Mucosa of gallbladder (tissue), 1 donor: ENCODE measurements at places on chromosomes 2 and 18.

DNA sequence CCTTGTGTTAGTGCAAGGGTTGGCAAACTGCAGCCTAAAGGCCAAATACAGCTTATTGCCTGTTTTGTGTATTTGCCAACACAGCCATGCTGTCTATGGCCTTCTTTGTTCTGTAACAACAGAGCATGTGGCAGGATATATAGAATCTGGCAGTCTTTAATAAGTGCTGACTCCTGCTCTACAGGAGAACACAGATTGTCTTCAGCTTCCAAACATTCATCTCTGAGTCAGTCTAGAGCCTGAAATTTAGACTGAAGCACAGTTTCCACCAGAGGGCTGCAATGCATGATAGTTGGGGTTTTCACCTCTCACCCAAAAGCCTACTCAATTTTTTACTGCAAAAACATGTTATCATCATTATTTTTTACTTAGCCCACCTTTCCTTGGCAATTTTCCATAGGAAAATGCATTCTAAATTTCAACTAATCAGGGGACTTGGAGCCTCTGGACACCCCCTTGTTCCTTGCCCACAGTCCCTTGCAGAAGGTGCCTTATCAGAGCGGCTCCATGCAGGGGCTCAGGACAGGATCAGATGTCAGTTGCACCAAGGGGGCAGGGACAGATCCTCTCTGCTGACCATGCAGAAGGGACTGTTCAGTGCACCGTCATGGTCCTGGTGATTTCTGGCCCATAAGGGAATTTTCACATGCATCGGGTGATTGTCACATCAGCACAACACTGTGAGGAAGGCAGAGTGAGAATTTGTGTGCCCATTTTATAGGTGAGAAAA is 12.4 kb downstream of the IL37 start:
- DNase-seq: no peak

GRCh38 chr2:160264308-160264707 is 64.2 kb upstream of the ITGB6 start:
- DNase-seq: no peak

DNA sequence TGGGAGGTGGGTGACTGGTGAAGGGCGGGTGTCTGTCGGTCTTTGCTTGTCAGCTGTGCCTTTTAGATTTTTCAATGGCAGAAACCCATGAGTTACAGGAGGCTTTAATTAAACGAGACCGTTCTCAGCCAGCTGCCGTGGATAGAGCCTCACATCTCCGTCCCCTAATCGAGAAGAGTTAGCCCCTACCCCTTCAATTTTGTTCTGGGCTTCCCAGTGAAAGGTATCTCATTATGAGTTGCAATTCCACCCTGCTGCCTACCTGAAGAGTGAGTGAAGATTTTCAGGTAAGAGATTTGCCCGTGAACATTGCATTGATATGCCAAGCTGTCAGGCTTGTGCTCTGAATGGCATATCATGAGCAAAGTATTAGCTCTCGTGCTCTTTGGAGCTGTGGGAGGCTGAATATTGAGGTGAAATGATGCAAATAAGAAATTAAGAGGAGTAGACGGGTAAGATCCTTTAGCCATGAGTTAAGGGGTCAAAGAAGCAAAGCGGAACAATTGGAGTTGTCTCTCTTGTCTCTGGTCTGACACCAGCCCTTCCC is 118.7 kb upstream of the MSTN start:
- no peak for DNase-seq

GRCh38 chr2:162166745-162167144 is 14.7 kb upstream of the GCG start:
- no peak for DNase-seq

DNA sequence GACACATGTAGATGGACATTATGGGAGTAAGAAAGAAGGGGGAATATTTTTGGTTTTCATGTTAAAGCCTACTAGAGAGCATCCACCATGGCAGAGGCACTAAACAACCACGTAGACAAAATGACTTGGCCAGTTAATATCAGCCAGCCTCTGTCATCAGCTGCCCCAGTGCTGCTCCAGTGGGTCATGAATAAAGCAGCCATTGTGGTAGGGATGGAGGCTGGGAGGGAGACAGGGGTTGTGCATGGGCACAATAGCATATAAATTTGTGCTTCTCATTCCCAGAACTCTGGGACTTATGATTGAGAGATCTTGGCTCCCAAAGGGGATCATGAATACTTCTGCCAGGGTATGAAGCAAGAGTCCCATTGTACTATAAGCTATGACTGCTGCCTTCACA is 31.1 kb upstream of the CXCR4 start:
- no peak for DNase-seq

- DNase-seq: no peak
Measured at GRCh38 chr2:45442026-45442425, 169.0 kb downstream of the SRBD1 start.

- DNase-seq: peak; percentile 44
Measured at GRCh38 chr2:83478037-83478436, 981.0 kb downstream of the SUCLG1 start.

GRCh38 chr2:210072922-210073509 is 70.6 kb downstream of the RPE start:
- peak; percentile 44 for DNase-seq

DNA sequence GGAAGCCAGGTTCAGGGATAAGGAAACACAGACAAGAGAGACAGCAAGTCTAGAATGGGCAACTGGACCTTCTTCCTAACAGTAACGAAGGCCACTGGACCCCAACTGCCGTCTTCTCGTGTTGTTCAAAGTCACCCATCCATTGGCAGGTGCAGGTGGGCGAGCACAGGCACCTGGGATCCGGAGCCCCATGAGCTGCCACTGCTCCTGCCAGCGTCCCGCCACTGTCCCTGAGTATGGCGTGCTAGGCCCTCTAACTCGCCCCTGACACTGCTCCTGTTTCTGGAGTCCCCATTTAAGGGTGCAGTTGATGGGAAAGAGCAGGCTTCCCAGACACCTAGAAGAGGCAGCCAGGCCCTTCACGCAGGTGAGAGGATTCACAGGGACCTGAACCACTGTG is 48.0 kb downstream of the NDUFA10 start:
- no peak for DNase-seq

DNA sequence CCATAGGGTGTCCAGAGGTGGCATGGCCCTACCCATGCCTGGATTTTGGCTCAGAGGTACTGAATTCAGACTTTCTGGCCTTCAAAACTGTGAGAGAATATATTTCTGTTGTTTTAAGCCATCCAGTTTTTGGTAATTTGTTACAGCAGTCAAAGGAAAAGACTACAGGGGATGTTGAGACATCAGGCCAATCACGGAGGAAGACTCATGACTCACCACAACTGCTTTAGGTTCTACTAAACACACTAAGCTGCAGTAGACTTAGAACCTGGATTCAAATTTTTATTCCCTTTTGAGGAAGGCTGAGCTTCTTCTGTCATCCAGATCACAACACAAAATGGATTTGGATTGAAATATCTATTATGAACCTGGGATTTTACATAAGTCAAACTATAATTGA is 12.0 kb upstream of the C2orf66 start:
- no peak for DNase-seq

GRCh38 chr18:63137999-63138435 is 181.6 kb downstream of the BCL2 start:
- no peak for DNase-seq

GRCh38 chr2:241858206-241859016 is at the start of gene PDCD1:
PDCD1 (minus strand) TSS chr2:241858894; CDS start chr2:241858838, 56 bp downstream.
- no peak for DNase-seq

DNA sequence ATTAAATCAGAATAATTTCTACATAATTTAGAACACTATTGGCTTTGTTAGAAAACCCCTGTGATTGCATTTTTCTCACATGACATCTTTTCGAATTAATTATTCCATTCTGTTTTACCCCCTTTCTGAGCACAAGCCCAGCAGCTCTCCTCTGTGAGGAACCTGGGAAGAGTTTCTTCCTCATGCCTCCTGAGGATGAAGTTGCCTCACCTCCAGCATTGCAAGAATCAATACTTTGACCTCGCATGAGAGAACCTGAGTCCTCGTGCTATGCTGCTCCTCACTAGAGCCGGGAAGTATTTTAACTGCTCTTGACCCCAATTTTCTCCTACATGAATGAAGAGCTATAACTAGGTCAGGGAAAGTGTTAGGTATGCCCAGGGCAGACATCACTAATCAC is 77.1 kb upstream of the RAPH1 start:
- DNase-seq: peak; percentile 36

GRCh38 chr18:28684746-28685355 is 507.9 kb upstream of the CDH2 start:
- no peak for DNase-seq

- no peak for DNase-seq
Measured at GRCh38 chr18:51153659-51154371, 43.7 kb downstream of the MEX3C start.

DNA sequence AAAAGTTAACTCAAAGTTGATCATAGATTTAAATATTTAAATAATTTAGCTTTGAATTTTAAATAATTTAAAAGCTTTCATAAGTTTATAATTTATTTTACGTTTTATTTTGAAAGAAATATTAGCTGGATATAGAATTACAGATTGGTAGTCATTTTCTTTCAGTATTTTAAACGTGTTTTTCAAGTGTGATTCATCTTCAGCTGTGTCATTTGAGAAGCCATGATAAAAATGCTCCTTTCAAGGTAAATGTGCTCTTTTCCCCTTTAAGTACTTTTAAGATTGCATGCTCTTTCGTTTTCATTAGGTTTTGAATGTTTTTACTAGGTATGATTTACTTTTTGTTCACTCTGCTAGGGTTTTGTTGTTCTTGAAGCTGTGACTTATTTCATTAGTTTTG is 116.8 kb upstream of the FIGN start:
- no peak for DNase-seq

DNA sequence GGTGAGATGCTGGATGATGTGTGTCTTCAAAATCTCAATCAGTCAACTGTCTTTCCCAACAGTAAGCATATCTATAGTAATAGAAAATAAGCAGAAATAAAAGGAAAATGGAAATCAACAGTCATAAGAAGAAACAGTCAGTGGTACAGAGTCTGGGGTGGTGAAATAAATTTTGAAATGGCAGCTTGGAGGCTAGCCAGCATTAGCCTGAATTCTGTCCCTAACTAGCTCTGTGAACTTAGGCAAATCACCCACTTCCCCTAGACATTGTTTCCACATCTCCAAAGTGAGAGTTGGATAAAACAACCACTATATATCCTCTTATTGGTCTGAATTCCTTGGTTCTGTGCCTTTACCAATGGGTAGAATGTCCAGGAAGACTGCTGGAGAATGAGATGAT is 189.7 kb upstream of the REV1 start:
- DNase-seq: no peak

DNA sequence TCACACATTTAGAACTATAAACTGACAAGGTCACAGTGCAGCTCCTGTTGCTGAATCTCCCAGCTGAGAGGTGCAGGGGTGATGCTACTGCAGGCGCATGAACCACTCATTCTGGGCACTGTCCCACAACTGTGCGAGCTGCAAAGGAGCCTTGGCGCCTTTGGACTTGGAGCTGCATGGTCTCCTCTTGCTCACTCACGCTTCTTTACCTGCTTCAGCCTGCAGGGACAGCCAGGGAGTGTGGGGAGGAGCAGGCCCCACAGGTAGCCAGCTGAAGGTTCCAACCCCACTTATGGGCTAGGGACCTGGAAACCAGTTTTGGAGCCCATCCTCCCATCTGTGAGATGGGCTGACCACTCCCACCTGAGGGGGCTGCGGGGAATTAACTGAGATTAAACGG is 75.0 kb downstream of the UXS1 start:
- no peak for DNase-seq

DNA sequence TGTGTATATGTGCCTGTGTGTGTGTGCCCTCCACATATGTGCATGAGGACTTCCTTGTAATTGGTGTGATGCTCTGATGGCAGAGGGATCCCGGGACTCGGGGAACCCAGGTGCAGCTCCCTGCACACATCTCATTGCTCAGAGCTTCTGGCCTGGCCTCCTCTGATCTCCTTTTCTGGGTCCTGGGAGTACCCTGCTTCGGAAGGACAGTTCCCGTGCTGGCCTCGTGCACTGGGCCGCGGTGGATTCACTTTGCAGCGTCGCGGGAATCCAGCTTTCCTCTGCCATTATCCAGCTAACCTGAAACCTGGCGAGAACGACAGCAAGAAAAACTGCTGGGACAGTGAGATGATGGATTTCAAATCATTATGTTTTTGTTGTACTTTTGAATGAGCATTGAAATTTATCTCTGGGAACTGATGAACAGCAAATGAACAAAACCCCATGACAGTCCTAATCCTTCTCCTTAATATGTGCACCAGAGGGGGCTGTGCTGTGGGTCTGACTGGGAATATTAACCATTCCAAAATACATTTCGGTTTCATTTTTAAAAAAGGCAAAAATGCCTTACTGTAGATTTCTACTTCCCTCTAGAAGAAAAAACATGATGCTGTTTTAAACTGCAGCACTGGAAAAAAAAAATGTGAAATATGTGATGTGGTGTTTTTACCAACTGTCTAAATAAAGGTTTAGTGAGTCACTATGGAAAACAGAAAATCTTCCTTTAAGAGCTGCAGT is 78.2 kb downstream of the PTGR3 start:
- DNase-seq: no peak

- no peak for DNase-seq
Measured at GRCh38 chr2:68715353-68716041, 19.1 kb upstream of the ARHGAP25 start.

DNA sequence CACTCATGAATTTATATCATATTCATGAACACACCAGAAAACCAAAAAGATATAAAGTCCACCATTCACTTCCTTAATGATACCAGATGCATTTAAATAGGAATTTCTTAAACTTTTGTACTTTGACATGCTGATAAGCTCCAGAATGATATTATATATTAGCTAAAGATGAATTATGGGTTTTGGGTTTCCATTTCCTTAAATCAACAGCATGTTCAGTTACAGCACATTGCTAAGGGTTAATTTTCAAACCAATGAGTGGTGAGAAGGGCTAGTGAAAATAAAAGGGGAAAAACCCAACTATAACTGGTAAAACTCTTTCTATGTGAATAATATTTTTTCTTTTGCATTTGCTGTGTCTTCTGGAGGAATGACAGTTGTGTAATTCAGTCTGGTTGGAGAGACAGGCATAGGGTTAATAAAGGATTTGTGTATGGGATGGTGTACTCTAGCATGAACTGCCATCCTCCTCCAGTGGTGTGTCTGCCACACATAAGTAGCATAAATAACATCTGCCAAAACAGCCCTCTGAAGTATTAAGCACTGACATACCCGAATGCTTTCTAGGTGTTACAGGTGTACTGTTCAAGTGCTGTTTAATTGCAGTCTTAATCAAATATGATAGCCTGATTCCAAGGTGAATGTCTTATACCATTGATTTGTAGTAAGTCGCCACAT is 19.3 kb upstream of the CPS1 start:
- no peak for DNase-seq

DNA sequence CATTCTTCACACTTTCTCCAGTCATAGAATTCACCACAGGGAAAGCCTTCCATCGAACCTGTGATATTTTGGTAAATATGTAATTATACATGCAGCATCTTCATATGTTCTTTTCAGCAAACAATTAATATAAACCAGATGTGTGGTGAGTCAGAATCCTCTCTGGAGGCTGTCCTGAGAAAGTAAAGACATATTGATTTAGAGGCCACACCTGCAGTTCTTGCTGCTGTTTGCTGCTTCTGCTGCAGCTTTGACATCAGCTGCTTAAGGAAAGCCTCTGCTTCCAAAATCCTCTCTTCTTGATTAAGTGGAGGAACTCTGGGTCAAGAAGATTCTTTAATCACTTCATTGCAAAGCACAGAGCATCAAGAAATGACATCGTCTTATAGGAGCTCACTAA is 568.8 kb upstream of the ZEB2 start:
- DNase-seq: no peak

GRCh38 chr18:49400398-49401072 is 59.9 kb downstream of the DYM start:
- no peak for DNase-seq
